NCI-H446 treated with DMSO at 0.1 percent for 48 hours (cell line): ENCODE measurements at places on chromosomes 11 and 22.

GRCh38 chr11:14054116-14055107 is 91.9 kb downstream of the SPON1 start:
- no peak for DNase-seq

- peak; percentile 84 for DNase-seq
Observed at GRCh38 chr11:6576471-6577373, 26.7 kb downstream of the RRP8 start.

GRCh38 chr11:44904261-44905020 is 46.2 kb downstream of the TP53I11 start:
- peak; percentile 60 for DNase-seq

GRCh38 chr11:83706566-83706965 is 420.4 kb upstream of the CCDC90B start:
- no peak for DNase-seq

DNA sequence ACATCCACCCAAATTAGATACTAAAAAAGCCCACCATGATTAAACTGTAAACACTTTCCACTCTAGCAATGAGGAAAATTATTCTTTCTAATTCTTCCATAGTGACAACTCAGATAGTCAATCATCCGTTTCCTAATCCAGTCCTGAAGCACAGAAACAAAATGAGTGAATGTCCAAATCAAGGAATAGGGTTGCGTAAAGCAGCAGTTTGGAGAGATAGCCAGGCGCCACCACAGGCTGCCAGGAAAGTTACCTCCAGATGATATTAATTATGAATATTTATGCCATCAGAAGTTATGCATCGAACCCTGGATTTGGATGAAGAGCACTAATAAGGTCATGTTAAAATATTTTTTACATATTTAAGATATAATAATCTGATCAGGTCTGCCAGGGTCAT is 63.2 kb downstream of the ETS1 start:
- DNase-seq = no peak

- no peak for DNase-seq
Observed at GRCh38 chr11:12329169-12329568, 48.2 kb upstream of the PARVA start.

GRCh38 chr11:76256448-76256847 is 50.1 kb upstream of the WNT11 start:
- no peak for DNase-seq

DNA sequence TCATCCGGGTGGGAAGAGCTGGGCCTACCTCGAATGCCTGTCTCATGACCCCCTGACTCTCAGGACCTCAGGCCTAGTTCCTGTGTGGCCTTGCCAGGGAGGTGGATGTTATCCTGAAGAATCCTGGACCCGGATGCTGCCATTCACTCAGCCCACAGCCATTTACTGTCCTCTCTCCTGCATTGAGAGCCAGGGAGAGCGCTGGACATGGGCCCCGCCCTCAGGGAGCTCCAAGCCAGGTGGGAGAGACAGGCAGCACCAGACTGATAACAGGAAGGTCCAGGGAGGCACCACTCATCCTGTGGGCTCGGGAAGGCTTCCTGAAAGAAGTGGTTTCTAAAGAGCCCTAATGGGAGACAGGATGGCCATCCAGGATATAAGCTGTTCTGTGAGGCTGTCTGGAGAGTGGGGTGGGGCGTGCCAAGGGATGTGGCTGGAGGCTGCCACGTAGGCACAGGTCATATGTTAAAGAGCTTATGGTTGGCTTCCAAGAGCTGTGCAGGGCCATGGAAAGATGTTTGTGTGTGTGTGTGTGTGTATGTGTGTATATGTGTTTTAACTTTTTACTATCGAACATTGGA is 8.6 kb downstream of the SERPINH1 start:
- DNase-seq = no peak

GRCh38 chr22:46220921-46221320 is 29.2 kb downstream of the CDPF1 start:
- no peak for DNase-seq

- DNase-seq = no peak
Observed at GRCh38 chr11:86790867-86791849, 9.2 kb upstream of the PRSS23 start.

- DNase-seq = no peak
Observed at GRCh38 chr11:94023856-94024255, 2.7 kb downstream of the HEPHL1 start.

- no peak for DNase-seq
Observed at GRCh38 chr11:94924612-94925011, 48.7 kb downstream of the CWC15 start.

DNA sequence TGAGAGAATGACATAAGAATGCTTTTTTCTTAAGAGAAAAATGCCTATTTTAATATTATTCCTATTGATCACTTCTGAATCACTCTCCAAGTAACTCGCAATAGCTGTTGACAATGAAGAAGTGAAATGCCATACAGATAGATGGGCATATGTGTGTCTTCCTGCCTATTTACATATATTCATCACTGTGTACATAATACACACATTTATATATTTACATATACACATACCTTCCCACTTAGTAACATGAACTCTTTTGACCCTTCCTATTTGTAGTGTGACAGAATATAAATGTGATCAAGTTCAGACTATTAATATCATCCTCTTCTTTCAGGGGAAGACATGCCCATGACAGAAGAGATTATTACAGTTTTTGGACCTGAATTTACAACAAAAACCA is 756.7 kb downstream of the DLG2 start:
- no peak for DNase-seq
